Sigmoid colon (tissue), 7 donors: ENCODE measurements at places on chromosomes 7 and 10. TPM values are rescaled to one million over a fixed set of nuclear protein-coding genes. Genes with fewer than 3 reads are reported as not detected.

C10orf95 gene
- not detected for total RNA-seq

ANKRD1 gene
- total RNA-seq = not detected

GPR37 gene
- total RNA-seq = 0.68 TPM

TDRD1 gene
- total RNA-seq = under 0.01 TPM

PLXDC2 gene
- total RNA-seq = 18.2 TPM

NEBL gene
- total RNA-seq = 2.1 TPM

ANLN gene
- 3.6 TPM for total RNA-seq

PHKG1 gene
- 18.7 TPM for total RNA-seq

CFAP69 gene
- 4.9 TPM for total RNA-seq

STEAP1 gene
- total RNA-seq = 13.2 TPM

HOXA4 gene
- total RNA-seq = 2.0 TPM

LRRC4 gene
- 1.8 TPM for total RNA-seq

SPAM1 gene
- not detected for total RNA-seq

HMX3 gene
- total RNA-seq = not detected

DEPP1 gene
- 47.8 TPM for total RNA-seq

DGKI gene
- total RNA-seq = 2.2 TPM

GRCh38 chr7:2904202-2904601, 60.1 kb upstream of the GNA12 start:
- no peak for DNase-seq
- no peak overlapping the region for H3K27ac ChIP-seq
- no peak overlapping the region for H3K4me3 ChIP-seq

DNA sequence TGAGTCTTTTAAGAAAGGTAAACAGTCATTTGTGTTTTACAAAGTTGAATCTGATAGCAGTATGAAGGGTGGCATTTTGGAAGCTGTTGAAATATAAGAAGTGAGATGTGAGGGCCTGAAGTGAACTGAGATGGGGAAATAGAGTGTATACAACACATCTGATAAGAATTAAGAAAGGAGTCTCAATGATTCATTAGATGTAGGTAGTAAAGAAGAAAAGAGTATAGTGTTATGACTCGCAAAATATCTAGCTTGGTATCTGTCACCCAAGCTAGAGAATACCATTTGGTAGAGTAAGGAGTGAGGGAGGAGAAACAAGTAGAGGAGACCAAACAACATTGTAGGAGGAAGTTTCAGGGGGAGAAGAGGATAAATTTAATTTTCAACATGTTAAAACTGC, 5.3 kb downstream of the PTPN12 start:
- no peak overlapping the region for H3K4me3 ChIP-seq
- no peak for DNase-seq
- peaks cover 46% of the 10 kb centered on the region for H3K4me1 ChIP-seq

GRCh38 chr7:25861601-25862260, 290.3 kb upstream of the NFE2L3 start:
- peaks cover 17% of the 10 kb centered on the region for H3K4me1 ChIP-seq
- peaks cover 95% of the 10 kb centered on the region for H3K27me3 ChIP-seq
- no peaks in the 10 kb centered on the region for H3K36me3 ChIP-seq
- H3K27ac ChIP-seq = no peak overlapping the region
- no peak overlapping the region for H3K4me3 ChIP-seq

DNA sequence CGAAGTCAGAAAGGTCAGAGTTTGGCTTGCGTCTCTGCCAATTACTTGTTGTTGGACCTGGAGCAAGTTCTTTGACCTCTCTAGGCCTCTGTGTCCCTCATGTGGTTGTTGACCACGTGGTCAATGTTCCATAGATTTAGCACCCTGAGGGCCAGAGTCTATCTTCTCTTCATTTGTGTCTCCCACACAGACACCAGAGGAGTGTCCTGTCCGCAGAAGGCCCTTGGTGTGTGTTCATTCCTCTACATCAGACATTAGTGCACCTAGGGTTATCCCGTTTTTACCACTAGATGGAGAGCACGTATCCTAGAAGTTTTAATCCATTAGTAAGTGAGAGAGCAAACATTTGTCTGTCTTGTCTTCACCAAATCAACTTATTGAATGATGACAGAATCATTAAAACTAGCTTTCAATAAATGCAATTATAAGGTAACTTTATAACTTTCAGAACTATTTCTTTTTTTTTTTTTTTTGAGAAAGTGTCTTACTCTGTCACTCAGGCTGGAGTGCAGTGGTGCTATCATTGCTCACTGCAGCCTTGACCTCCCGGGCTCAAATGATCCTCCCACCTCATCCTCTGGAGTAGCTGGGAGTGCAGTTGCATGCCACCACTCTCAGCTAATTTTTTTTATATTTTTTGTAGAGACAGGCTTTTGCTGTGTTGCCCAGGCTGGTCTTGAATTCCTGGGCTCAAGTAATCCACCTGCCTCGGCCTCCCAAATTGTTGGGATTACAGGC, 122.5 kb upstream of the ANKRD1 start:
- H3K36me3 ChIP-seq = no peaks in the 10 kb centered on the region
- H3K4me1 ChIP-seq = no peaks in the 10 kb centered on the region
- no peak overlapping the region for H3K27ac ChIP-seq
- H3K4me3 ChIP-seq = no peak overlapping the region
- DNase-seq = no peak

DNA sequence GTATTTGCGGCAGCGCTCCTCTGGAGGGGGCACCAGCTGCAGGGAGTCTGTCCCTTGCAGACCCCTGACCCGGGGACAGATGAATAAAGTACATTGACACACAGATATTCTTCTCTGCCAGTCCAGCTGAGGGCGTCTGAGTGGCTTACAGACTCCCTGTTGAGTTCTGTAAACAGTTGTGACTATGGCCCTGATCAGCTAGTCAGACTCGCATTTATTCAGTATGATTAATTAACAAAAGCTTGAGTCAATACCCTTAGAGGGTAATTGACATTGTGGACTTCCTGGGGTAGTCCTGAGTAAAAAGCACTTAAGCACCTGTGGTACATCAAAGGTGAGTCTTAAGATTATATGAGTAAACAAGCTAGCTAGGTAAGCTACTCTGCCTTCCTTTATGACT, 21.0 kb downstream of the ANKRD30A start:
- no peaks in the 10 kb centered on the region for H3K27me3 ChIP-seq
- no peaks in the 10 kb centered on the region for H3K36me3 ChIP-seq
- no peak overlapping the region for H3K27ac ChIP-seq
- no peaks in the 10 kb centered on the region for H3K4me1 ChIP-seq

GRCh38 chr10:61068471-61068870, 124.5 kb upstream of the RHOBTB1 start:
- no peak for DNase-seq
- no peak overlapping the region for H3K27ac ChIP-seq
- H3K36me3 ChIP-seq = no peaks in the 10 kb centered on the region
- H3K4me3 ChIP-seq = no peak overlapping the region
- no peaks in the 10 kb centered on the region for H3K27me3 ChIP-seq
- no peaks in the 10 kb centered on the region for H3K4me1 ChIP-seq

- H3K4me1 ChIP-seq = no peaks in the 10 kb centered on the region
- DNase-seq = no peak
- no peaks in the 10 kb centered on the region for H3K27me3 ChIP-seq
- H3K36me3 ChIP-seq = no peaks in the 10 kb centered on the region
- H3K27ac ChIP-seq = no peak overlapping the region
Measured at GRCh38 chr10:1600861-1601260, 136.5 kb downstream of the ADARB2 start.

GRCh38 chr7:37285706-37286453, 162.8 kb downstream of the ELMO1 start:
- H3K4me3 ChIP-seq = no peak overlapping the region
- no peaks in the 10 kb centered on the region for H3K27me3 ChIP-seq
- no peaks in the 10 kb centered on the region for H3K36me3 ChIP-seq
- no peak for DNase-seq

DNA sequence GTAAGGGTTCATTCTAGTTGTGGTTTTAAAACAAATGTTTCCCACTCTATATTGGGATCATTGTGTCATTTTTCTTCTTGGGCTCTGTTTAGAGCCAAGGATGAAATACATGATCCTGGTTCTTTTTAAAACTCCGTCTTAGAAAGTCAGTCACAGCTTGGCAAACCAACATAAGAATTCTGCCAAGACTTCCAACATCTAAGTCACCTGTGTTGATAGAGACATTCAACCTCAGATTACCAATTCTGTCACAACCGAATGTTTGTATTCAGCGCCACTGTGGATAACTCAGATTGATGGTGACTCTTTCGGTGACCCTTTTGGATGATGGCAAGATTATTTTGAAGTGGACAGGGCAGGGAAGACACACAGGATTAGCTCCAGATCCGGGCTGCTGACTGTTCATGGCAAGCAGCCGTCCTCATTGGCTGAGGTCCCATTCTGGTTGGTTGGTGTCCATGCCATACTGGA, 255.4 kb downstream of the ARHGAP21 start:
- H3K4me1 ChIP-seq = no peaks in the 10 kb centered on the region
- H3K27me3 ChIP-seq = no peaks in the 10 kb centered on the region
- H3K27ac ChIP-seq = no peak overlapping the region

- no peaks in the 10 kb centered on the region for H3K4me1 ChIP-seq
- H3K4me3 ChIP-seq = no peak overlapping the region
- H3K36me3 ChIP-seq = no peaks in the 10 kb centered on the region
Measured at GRCh38 chr10:28095791-28096378, 97.0 kb upstream of the ODAD2 start.

- no peak overlapping the region for H3K27ac ChIP-seq
- H3K4me1 ChIP-seq = no peaks in the 10 kb centered on the region
- H3K36me3 ChIP-seq = no peaks in the 10 kb centered on the region
- DNase-seq = no peak
Measured at GRCh38 chr7:152699079-152699478, 23.1 kb upstream of the XRCC2 start.

GRCh38 chr10:112394475-112394875, 20.6 kb downstream of the ACSL5 start:
- no peaks in the 10 kb centered on the region for H3K4me1 ChIP-seq
- no peak for DNase-seq
- H3K27ac ChIP-seq = no peak overlapping the region
- no peaks in the 10 kb centered on the region for H3K27me3 ChIP-seq

GRCh38 chr7:23380961-23381360, 81.8 kb downstream of the MALSU1 start:
- no peaks in the 10 kb centered on the region for H3K27me3 ChIP-seq
- no peaks in the 10 kb centered on the region for H3K4me1 ChIP-seq
- H3K36me3 ChIP-seq = no peaks in the 10 kb centered on the region
- H3K4me3 ChIP-seq = no peak overlapping the region

- no peak overlapping the region for H3K4me3 ChIP-seq
- H3K27me3 ChIP-seq = no peaks in the 10 kb centered on the region
- no peak for DNase-seq
- no peak overlapping the region for H3K27ac ChIP-seq
- H3K4me1 ChIP-seq = no peaks in the 10 kb centered on the region
- no peaks in the 10 kb centered on the region for H3K36me3 ChIP-seq
Measured at GRCh38 chr10:132989476-132990415, 47.4 kb upstream of the CFAP46 start.

- H3K27ac ChIP-seq = peak within 1 kb of the TSS; percentile 99
- peaks cover 52% of the 10 kb centered on the region for H3K4me1 ChIP-seq
- H3K36me3 ChIP-seq = no peaks in the 10 kb centered on the region
- peak; percentile 94 for DNase-seq
Measured at GRCh38 chr10:22320591-22321155, at the start of gene BMI1. BMI1 (plus strand) TSS chr10:22321099; CDS start chr10:22326450, 5,351 bp downstream.

- H3K36me3 ChIP-seq = no peaks in the 10 kb centered on the region
- no peak overlapping the region for H3K27ac ChIP-seq
- H3K4me1 ChIP-seq = peaks cover 9% of the 10 kb centered on the region
- DNase-seq = no peak
Measured at GRCh38 chr10:25047591-25048301, 31.3 kb downstream of the THNSL1 start.

DNA sequence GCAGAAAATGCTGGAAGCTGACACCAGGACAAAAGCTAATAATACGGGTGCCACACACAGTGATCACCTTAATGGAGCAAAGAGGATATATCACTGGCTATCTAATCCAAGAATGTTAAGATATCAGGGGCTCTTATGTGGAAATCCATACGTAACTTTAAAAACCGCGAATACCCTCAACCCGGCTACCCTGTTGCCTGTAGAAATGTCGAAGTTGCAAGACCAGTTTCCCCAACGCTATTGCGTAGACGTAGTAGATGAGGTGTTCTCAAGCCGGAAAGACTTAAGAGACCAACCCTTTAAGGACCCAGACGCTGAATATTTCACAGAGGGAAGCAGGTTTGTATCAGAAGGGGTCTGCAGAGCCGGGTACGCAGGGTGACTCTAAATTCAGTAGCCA, 7.9 kb upstream of the CYREN start:
- no peaks in the 10 kb centered on the region for H3K27me3 ChIP-seq
- H3K27ac ChIP-seq = no peak overlapping the region
- no peaks in the 10 kb centered on the region for H3K4me1 ChIP-seq

DNA sequence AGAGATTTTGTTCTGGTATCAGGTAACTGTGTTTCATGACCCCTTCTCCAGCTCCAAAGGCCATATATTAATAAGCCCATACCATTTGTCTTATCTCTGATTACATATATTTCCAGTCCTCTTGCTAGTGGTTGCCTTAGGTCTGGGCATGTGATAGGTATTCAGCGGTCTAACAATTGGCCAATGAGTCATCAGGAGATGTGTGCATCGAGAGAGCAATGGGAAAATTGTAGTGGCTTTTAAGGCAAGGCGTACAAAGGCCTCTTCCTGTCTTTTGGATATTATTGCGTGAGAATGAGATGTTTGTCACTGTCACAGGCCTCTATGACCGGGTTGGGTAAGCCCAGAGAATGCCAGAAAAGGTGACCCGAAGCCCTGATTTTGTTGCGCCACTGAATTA, 38.6 kb upstream of the SFRP5 start:
- H3K4me1 ChIP-seq = peaks cover 5% of the 10 kb centered on the region
- H3K4me3 ChIP-seq = no peak overlapping the region
- DNase-seq = no peak
- H3K27me3 ChIP-seq = no peaks in the 10 kb centered on the region

DNA sequence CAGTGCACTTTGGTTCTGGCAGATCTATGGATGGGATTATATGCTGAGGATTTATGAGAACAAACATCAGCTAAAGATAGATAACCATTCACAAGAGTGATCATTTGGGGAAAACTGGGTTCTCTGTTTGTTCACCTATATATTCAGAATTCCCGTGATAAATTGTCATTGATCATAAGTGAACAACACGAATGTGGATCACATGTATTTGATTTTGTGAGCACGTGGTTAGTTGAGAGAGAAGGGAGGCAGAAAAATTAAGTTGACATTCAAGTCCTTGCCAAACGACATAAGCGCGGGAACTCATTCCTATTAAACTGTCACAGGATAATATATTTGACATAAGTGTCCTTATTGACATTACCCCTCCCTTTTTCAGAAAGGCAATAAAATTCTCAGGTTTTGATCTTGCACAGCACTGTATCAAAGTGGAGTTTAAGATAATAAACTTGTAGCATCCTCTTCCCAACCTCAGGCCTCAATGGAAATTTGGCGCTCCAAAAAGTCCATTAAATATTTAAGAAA, 64.9 kb upstream of the MYO3A start:
- no peak overlapping the region for H3K27ac ChIP-seq
- no peak for DNase-seq
- no peak overlapping the region for H3K4me3 ChIP-seq
- H3K36me3 ChIP-seq = no peaks in the 10 kb centered on the region

DNA sequence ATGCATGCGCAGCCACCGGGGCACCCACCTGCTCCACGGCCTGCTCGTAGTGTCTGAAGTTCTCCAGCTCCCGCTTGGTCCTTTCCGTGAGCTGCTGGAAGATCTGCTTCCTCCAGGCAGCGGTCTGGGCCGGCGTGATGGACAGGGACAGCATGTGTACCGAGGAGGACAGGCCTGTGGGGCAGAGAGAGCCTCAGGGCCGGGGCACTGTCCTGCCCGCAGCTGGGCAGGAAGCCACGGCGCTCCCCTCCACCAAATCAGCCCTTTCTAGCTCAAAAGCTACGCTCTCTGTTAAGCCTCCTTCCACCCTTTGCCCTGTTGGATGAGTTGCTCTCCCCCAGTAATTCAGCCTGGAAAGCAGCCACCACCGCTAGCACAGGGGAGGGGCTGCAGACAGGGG, 19.2 kb downstream of the TECPR1 start:
- H3K27ac ChIP-seq = no peak overlapping the region
- H3K36me3 ChIP-seq = peaks cover 24% of the 10 kb centered on the region
- no peak for DNase-seq
- no peak overlapping the region for H3K4me3 ChIP-seq
